ENCODE measurements at places on chromosomes 7 and 10.

GRCh38 chr10:58054881-58055280, 212.8 kb downstream of the IPMK start:
- no peak for DNase-seq

DNA sequence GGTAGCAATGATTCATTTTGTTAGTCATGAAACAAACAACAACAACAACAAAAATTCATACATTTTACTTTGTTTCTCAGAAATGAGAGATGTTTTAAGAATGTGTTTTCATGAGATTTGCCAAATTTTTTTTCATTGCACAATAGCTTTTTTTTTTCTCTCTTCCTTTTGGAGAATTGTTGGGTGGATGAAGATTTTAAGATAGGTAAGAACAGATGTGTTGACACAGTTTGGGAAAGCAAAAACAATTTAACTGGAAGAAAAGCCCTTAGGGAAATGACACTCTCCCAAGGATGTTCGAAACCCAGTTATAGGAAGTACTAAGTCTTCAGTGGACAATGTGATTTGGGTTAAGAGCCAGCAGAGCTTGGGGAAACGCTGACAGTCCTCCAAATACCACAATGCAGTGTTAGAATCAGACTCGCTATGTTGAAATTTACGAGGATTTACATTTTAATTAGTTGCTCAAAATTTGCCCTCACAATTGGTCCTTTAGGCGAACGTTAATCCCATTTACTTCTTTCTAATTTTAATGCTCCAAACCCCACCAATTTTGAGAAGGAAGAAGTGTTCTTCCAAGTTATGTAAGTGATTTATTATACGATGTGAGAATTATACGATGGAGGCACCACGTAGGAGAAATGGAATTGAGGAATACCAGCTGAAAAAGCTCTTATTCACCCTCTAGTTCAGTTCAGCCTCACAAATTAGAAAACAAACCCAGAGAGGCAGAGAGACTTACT, 61.2 kb downstream of the HHEX start:
- no peak for DNase-seq

DNA sequence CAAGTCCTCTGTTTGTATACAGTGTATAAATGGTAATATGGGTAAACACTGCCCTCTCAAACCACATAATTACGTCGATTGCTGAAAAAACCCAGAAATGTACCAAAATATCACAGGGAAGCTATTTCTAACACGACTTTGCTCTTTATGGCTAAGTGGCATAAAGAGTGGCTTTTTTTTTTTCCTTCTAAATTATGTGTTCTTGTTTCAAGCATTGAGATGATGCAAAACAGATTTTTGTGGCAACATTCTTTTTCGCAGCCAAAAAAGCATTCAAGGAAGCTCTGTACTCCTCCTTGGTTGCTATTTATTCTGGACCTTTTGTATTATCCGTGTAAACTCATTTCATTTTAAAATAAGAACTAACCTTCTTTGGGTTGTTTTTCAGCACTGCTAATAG, 138.9 kb downstream of the VTI1A start:
- no peak for DNase-seq

DNA sequence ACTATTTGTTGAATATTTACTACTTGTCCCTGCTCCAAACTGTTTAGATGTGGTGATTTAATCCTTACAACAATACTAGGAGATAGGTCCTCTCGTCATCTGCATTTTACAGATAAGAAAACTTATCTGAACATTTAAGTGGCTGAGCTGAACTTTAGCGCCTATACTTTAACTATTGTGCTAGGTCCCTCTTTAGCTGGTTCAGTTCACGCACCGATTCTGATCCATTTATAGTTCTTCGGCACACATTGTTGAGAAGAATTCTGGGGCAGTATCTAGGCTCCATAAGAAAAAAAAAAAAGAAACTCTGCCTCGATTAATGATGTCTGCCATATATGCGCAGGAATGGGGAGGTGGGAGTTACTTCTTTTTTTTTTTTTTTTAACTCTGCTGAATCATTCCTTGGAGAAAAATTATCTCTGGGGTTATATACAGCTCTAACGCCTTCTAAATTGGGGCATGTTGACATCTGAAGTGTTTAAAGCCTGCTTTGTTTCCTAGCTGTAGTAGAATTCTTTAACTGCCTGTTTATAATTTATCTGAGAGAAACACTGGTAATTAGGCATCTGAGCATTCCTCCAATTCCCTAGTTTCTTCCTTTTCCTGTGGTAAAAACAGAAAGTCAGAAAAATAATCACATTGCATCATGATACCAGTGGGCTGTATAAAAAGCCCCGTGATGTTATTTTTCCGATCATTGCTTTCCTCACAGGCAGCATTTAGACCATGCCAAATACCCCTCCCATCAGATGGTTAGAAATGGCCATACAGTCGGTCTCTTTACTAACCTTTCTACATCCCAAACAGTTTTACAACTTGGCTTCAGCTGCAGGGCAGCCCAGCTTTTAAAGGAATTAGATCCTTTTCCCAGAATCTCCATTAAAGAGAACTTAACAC, 98.5 kb upstream of the KDM7A start:
- DNase-seq = no peak

DNA sequence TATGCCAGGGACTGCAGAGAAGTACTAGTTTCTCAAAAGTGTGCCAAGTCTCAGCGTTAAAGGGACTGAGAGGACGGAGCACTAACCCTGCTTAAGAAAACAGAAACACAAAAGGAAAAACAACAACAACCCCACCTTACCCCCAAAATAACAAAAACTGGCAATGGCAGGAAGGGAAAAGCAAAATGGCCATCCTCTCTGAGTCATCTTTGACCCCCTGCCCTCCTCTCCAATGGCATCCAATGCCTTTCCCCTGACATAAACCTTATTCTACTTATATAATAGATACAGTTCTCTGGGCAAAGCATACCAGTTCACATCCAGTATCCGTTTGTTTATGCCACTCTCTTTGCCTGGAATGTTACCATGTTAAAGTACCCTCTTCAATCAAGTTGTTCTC, 1.6 kb downstream of the POLR1F start:
- no peak for DNase-seq

DNA sequence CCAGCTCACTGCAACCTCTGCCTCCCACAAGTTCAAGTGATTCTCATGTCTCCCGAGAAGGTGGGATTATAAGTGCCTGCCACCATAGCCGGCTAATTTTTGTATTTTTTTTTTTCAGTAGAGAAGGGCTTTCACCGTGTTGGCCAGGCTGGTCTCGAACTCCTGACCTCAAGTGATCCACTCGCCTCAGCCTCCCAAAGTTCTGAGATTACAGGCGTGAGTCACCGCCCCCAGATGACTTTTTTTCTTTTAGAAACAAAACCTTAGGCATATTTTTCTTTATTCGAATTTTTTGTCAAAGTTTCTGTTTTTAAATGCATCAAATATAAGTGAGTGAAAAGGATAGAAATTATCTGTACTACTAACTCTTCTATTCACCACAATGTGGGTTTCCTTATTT, 113.1 kb downstream of the LRRC4 start:
- no peak for DNase-seq

GRCh38 chr10:30490289-30491000, 56.5 kb downstream of the MAP3K8 start:
- DNase-seq = no peak

- no peak for DNase-seq
Observed at GRCh38 chr7:105611856-105612775, 30.8 kb upstream of the EFCAB10 start.

- DNase-seq = no peak
Observed at GRCh38 chr10:128297709-128298378, 171.6 kb upstream of the MKI67 start.

GRCh38 chr10:61758433-61758832, 95.7 kb downstream of the CABCOCO1 start:
- DNase-seq = no peak

GRCh38 chr10:71713135-71714030, 6.2 kb downstream of the C10orf105 start:
- DNase-seq = peak; percentile 35

DNA sequence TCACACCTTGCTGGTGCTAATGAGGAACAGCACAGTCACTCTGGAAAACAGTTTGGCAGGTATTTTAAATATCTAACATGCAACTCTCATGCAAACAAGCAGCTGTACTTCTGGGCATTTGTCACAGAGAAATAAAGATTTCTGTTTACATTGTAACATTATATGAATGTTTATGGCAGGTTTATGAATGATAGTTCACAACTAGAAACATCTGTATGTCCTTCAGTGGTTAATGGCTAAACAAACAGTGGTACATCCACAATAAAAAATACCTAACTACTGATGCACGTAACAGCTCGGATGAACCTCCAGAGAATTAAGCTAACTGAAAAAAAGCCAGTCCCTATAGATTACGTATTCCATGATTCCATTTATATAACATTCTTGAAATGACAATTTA, 109.6 kb downstream of the GPR37 start:
- no peak for DNase-seq

DNA sequence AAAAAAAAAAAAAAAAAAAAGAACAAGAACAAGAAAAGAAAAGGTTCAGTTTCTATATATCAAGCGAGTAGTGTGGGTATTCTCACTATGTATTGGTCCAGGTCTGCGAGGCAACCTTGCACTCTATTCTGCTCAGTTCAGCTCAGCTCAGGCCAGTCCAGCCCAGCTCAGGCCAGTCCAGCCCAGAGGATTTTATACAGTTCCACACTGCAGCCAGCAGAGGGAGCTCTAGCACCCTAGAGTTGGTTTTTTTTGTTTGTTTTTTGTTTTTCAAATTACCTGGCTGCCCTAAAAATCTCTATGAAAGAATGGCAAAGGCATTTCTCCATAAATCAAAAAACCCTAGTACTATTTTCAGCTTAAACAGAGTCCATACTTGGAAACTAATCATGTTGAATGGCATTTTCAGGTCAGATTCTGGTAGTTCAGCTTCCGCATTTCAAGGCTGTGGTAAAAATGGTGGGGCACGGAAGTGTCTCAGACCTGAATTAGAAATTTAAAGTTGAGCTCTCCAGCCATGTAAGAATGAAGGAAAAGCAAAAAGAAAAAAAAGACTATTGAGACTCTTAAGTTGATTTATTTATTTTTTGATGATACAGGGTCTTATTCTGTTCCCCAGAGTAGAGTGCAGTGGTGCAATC, 55.2 kb upstream of the GSDME start:
- peak; percentile 44 for DNase-seq

- DNase-seq = no peak
Observed at GRCh38 chr7:116593359-116594075, 68.7 kb downstream of the CAV1 start.

GRCh38 chr7:27000496-27000895, 95.3 kb downstream of the HOXA1 start:
- no peak for DNase-seq

GRCh38 chr10:121102706-121103105, 251.5 kb downstream of the WDR11 start:
- DNase-seq = no peak

DNA sequence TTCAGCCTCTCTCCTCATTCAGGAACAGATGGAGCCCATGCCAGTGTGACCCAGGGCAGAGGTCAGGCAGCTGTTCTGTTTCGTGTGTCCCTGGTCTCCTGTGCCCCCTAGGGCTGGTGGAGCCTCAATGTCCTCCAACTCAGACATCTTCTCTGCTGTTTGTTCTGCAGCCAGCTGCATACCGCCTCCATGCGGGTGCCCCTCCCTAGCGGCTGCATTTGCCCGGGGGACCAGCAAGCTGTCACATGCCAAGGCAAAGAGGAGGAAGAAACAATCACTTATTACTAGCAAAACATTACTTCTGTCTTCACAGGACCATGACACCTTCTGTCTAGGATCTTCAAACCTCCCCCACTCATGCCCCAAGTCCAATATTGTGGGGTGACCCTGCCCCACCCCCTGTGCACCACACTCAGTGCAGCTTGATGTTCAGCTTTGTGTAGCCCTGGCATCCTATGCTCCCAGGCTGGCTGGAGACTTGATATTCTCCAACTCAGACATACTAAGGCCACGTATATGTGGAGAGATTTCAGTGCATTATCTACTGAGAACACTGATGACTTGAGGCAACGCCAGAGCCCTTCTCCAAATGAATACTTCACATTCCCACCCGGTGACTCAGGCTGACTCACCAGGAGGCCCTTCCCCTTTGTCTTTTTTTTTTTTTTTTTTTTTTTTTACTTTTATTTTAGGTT, 188.9 kb downstream of the SKIDA1 start:
- no peak for DNase-seq

DNA sequence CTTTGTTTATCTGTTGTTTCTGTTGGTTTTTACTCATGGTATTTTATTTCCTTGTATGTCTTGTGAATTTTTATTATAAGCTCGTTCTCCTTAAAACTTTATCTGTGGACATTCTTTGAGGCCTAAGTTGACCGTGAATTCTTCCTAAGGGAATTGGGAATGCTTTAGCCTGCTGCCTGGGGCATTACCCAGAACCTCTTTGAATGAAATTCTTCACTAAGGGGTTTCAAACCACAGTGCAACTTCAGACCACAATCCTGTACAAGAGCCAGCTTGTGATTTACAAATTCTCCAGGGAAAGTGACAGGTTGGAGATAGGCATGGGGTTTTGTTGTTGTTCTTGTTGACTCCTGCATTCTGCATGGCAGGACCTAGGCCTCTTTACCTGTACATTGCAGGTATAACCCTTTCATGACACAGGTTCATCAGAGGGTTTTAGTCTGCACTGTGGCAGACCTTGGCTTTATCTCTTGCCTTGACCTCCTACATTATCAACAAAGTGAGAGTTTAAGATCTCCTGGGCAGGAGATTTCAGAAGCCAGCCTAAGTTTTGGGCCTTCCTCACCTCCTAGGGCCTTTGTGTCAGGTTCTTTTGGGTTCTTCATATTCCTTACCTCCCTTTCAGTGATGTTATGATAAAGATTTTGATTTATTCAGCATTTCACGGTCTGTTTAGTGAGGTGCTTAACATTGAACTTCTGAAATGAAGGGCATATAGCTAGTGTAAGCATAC, 70.2 kb downstream of the ABCC2 start:
- DNase-seq = no peak

DNA sequence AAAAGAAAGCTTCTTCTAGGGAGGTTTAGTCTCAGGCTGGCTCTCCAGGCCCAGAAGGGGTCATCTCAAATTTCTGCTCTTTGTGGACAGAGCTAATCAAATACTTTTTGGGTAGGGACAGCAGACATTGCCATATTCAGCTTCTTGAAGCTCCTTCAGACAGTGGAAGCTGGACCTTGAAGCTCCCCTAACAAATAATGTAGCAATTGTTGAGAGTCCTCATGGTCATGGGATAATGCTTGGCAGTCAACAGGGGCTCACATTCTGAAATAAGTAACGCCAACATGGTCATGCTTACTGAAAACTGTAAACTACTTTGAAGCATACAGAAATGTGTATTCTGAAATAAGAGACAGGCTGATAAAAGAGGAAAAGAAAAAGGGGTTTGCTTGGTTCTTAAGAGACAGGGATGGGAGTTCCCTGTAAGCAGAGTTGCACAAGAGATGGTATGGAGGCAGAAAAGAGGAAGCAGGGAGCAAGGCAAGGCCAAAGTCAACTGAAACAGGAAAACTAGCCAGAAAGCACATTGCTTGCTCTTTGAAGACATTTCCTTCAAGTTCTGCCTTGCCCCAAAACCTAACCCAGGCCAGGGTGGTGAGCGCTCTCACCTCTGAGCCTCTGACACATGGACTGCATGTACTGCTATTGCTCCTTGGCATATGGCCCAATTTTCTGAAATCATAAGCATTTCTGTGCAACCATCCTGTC, 53.1 kb upstream of the KMT2E start:
- peak; percentile 70 for DNase-seq

- DNase-seq = no peak
Observed at GRCh38 chr10:86636311-86636710, 18.0 kb upstream of the OPN4 start.

- no peak for DNase-seq
Observed at GRCh38 chr10:60172363-60172990, 217.2 kb downstream of the ANK3 start.

- no peak for DNase-seq
Observed at GRCh38 chr10:28569506-28570159, 36.7 kb downstream of the WAC start.

Measured in CD4-positive, alpha-beta T cell treated with Interleukin-15 for 1 hour (primary cell).